ENCODE measurements at places on chromosomes 7 and 10.

- DNase-seq = no peak
Measured at GRCh38 chr7:63112764-63113712, 885.6 kb upstream of the ZNF722 start.

DNA sequence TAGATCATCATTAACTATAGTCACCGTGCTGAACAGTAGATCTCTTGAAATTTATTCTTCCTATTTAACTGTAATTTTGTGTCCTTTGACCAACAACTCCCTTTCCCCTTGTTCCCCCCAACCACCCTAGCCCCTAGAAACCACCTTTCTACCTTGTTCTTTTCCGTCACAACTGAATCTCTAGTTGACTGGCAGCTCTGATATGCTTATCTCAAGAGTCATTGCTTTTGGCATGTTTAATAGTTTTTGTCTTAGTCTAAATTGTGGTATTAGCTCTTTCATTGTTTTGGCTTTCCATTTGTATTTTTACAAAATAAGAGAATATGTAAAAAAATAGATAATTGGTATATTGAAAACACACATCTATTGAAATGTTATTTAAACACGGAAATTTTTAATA is 1.8 kb downstream of the GNAT3 start:
- DNase-seq = no peak

GRCh38 chr7:143382126-143382790 is 1.1 kb downstream of the ZYX start:
- DNase-seq = no peak

DNA sequence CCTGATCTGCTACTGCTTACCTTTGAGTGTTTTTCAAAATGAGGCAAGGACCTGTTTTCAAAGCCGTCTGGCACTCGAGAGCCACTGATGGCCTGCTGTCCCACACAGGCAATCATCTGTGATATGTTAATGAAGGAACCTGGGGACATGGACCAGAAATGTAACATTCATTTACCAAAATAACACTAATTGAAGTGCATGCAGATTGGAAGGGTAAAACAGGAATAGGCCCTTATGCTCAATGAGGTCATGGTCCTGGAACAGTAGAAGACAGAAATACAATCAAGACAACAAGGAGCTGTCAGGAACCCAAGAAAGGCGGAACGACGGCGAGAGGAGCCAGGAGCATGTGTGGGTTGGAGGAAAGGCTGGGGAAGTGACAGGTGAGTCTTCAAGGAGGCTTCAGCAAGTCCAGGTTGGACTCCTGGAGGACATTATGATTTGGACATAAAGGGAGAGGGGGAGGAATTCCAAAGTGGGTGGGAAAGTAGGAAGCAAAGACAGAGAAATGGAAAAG is 28.3 kb downstream of the POLR3A start:
- no peak for DNase-seq

DNA sequence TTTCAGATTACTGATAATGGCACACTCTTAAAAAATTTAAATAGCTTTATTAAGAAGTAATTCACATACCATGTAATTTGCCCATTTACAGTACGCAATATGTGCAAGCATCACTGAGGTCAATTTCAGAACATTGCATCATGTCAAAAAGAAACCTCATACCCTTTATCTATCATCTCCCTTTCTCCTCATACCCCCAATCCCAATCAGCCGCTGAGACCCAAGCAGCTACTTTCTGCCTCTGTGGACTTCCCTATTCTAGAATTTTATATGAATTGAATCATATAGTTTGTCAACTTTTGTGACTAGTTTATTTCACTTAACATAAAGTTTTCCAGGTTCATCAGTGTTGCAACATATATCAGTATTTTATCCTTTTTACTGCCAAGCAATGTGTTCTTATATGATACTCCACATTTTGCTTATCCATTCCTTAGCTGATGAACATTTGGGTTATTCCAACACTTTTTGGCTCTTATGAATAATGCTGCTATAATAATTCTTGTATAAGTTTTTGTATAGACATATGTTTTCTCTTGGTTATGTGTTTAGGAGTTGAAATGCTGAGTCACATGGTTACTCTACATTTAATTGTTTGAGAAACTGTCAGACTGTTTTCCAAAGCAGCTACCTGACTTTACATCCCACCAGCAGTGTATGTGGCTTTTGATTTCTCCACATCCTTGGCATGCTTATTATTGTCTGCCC is 26.9 kb upstream of the TPK1 start:
- no peak for DNase-seq

Measured in T-helper 2 cell (primary cell).